Lung (tissue), 17 donors: ENCODE measurements at places on chromosomes 13 and 19.

DNA sequence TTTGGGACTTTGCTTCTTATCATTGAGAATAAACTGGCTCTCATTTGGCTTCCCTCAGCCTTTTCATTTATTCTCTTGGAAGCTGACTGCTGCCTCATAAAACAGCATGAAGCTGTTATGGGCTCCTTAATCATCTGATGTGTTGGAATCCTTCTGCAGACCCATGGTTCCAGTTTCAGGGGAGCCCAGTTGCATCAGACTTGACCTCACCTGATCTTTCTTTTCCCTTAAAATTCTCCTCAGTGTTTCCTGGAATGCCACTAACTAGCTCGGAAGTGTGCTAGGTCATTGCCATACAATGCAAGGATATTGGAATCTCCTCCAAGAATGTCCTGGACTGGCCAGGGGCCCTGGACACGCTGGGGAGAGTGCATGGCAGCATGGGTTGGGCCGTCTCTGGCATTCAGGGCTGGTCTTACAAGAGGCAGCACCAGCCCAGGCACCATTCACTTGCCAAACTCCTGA is 158.7 kb downstream of the FLT1 start:
- H3K27me3 ChIP-seq: no peaks in the 10 kb centered on the region
- H3K4me1 ChIP-seq: peaks cover 7% of the 10 kb centered on the region
- H3K27ac ChIP-seq: no peak overlapping the region
- H3K4me3 ChIP-seq: no peak overlapping the region

- H3K4me3 ChIP-seq: peak overlapping the region; percentile 99
- H3K27ac ChIP-seq: peak overlapping the region; percentile 99
- peak; percentile 69 for DNase-seq
- no peaks in the 10 kb centered on the region for H3K27me3 ChIP-seq
- peaks cover 2% of the 10 kb centered on the region for H3K36me3 ChIP-seq
- H3K4me1 ChIP-seq: no peaks in the 10 kb centered on the region
Observed at GRCh38 chr13:19782049-19782726, 557 bp downstream of the PSPC1 start.

- H3K27ac ChIP-seq: no peak overlapping the region
- H3K36me3 ChIP-seq: no peaks in the 10 kb centered on the region
- DNase-seq: no peak
Observed at GRCh38 chr13:108049211-108049610, 166.1 kb downstream of the LIG4 start.

DNA sequence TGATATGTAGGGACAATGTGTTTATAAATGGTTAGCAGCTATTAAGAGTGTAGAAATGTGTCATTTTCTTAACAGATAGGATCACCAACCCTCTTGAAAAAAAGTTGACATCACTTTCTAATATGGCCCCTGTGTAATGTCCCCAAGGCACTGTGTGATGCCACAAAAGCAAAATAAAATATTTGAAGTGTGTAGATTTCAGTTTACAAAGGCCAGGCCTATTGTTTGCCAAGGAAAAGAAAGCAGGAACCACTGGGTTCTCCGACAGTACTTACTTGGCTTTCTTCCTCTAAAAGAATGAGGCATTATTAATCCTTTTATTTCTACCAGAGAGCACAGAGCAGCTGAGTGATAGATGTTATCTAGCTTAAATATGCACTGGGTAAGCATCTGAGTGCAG is 10.5 kb upstream of the GJA3 start:
- H3K36me3 ChIP-seq: no peaks in the 10 kb centered on the region
- DNase-seq: no peak
- peaks cover 7% of the 10 kb centered on the region for H3K4me1 ChIP-seq
- no peak overlapping the region for H3K27ac ChIP-seq

DNA sequence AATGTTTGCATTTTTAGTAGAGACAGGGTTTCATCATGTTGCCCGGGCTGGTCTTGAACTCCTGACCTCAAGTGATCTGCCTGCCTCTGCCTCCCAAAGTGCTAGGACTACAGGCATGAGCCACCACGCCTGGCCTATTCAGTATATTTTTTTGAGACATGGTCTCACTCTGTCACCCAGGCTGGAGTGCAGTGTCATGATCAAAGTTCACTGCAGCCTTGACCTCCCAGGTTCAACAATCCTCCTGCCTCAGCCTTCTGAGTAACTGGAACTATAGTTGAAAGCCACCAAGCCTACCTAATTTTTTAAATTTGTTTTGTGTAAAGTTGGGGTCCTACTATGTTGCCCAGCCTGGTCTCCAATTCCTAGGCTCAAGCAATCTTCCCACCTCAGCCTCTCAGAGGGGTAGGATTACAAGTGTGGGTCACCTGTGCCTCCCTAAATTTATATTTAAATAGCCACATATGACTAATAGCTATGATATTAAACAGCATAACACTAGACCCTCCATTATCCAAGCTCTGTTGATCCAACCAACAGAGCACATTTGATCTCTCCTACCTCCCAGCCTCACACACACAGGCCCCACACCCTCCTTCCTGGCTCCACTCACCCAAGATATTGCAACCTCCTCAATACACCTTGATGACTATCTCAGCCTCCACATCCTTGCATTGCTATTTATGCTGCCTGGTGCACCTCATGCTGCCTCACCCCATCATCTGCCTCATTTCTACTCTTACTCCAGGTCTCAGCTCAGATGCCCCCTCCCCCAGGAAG is 2.1 kb upstream of the CEACAM19 start:
- H3K36me3 ChIP-seq: peaks cover 2% of the 10 kb centered on the region
- H3K27ac ChIP-seq: no peak overlapping the region
- no peak overlapping the region for H3K4me3 ChIP-seq
- DNase-seq: no peak
- no peaks in the 10 kb centered on the region for H3K27me3 ChIP-seq
- no peaks in the 10 kb centered on the region for H3K4me1 ChIP-seq

DNA sequence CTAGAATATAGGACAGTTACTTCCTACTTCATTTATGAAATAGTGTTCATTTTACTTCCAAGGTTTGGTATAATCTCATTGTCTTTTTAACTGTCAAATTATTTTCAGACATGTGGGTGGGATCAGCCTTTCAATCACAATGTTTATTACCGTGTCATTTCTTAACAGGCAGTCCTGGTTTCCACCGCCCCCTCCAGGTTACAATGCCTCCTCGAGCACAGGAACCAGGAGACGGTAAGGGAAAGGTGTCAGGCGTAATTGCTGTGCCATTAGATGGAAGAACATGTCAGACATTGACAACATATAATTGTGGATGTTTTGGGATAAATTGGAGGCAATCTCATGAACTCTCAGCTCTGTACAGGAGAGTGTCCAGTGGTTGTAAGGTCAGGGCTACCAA is 36.5 kb downstream of the SCEL start:
- H3K27ac ChIP-seq: no peak overlapping the region
- no peaks in the 10 kb centered on the region for H3K36me3 ChIP-seq
- no peak overlapping the region for H3K4me3 ChIP-seq

GRCh38 chr19:18290302-18291018 is 9.0 kb upstream of the JUND start:
- no peak overlapping the region for H3K27ac ChIP-seq
- no peak for DNase-seq
- no peaks in the 10 kb centered on the region for H3K36me3 ChIP-seq

DNA sequence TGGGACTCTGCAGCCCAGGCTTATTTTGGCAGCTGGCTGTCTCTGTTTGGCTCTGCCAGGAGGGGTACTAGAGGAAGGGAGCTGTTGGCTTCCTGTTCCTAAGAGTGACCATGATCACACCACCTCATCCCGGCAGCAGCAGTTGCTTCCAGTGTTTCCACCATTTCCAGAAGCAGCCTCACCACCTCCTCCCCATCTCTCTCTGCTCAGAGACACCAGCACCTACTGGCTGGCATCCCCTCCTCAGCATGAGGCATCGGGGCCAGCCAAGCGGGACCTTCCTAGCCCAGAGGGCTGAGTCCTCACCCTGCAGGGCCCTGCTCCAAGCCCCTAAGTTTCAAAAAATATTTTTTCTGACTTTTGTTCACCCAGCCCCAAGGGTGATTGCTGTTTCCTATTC is 59.0 kb downstream of the NUFIP1 start:
- no peak overlapping the region for H3K27ac ChIP-seq
- H3K27me3 ChIP-seq: no peaks in the 10 kb centered on the region
- no peaks in the 10 kb centered on the region for H3K36me3 ChIP-seq
- H3K4me1 ChIP-seq: no peaks in the 10 kb centered on the region

DNA sequence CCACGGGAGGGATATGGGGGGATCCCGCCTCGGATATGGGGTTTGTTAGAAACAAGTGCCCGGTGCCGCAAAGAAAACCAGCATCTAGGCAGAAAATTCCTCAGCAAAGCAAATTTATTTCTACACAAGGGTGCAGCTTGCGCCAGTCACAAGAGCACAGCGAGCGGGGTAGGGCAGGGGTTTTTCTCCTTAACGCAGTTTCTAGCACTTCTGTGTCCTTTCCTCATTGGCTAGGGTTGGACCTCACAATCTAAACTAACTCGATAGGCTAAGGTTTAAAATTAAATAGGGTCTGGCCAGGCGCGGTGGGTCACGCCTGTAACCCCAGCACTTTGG is 595 bp downstream of the ZNF440 start:
- H3K27me3 ChIP-seq: no peaks in the 10 kb centered on the region
- peak; percentile 41 for DNase-seq
- H3K4me3 ChIP-seq: peak overlapping the region; percentile 79
- peak overlapping the region; percentile 89 for H3K27ac ChIP-seq
- peaks cover 8% of the 10 kb centered on the region for H3K36me3 ChIP-seq

GRCh38 chr13:35549481-35549880 is 73.0 kb upstream of the MAB21L1 start:
- H3K4me3 ChIP-seq: no peak overlapping the region
- no peaks in the 10 kb centered on the region for H3K27me3 ChIP-seq
- no peaks in the 10 kb centered on the region for H3K4me1 ChIP-seq
- H3K27ac ChIP-seq: no peak overlapping the region
- H3K36me3 ChIP-seq: no peaks in the 10 kb centered on the region

DNA sequence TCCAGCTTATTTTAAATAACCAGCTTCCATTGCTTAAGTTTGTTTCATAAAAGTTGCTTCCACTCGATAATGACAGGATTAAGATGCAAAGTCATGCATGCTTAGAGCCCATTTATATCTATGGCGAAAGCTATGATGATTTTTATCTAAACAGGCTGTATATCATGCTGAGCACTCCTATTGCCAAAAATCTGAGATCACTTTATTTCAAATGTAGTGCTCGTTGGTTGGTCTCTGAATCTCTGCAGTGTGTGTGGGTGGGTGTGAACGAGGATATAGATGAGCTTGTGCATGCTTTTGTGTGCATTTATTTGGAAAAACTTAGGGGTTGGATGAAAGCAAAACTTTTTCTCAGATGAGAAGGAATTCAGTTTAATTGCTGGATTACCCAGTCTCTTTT is 27.0 kb upstream of the ARGLU1 start:
- no peak overlapping the region for H3K4me3 ChIP-seq
- H3K27me3 ChIP-seq: no peaks in the 10 kb centered on the region
- peak; percentile 87 for DNase-seq
- no peak overlapping the region for H3K27ac ChIP-seq
- peaks cover 28% of the 10 kb centered on the region for H3K4me1 ChIP-seq
- H3K36me3 ChIP-seq: no peaks in the 10 kb centered on the region

- no peaks in the 10 kb centered on the region for H3K36me3 ChIP-seq
- H3K27me3 ChIP-seq: no peaks in the 10 kb centered on the region
- no peak overlapping the region for H3K4me3 ChIP-seq
Observed at GRCh38 chr13:42361701-42362100, 89.7 kb downstream of the AKAP11 start.

GRCh38 chr19:33706631-33707030 is 84.9 kb downstream of the CHST8 start:
- no peak for DNase-seq
- no peaks in the 10 kb centered on the region for H3K27me3 ChIP-seq
- no peaks in the 10 kb centered on the region for H3K36me3 ChIP-seq
- no peaks in the 10 kb centered on the region for H3K4me1 ChIP-seq
- H3K27ac ChIP-seq: no peak overlapping the region

- H3K27me3 ChIP-seq: no peaks in the 10 kb centered on the region
- peaks cover 12% of the 10 kb centered on the region for H3K4me1 ChIP-seq
- H3K27ac ChIP-seq: no peak overlapping the region
- H3K4me3 ChIP-seq: no peak overlapping the region
- DNase-seq: no peak
Observed at GRCh38 chr13:50919277-50919676, 9.7 kb downstream of the RNASEH2B start.

GRCh38 chr19:12703046-12703445 is 6.6 kb upstream of the FBXW9 start:
- no peaks in the 10 kb centered on the region for H3K27me3 ChIP-seq
- no peak overlapping the region for H3K27ac ChIP-seq
- DNase-seq: no peak
- H3K4me3 ChIP-seq: no peak overlapping the region

GRCh38 chr13:110151462-110151861 is 155.5 kb downstream of the COL4A1 start:
- peaks cover 24% of the 10 kb centered on the region for H3K36me3 ChIP-seq
- no peak overlapping the region for H3K27ac ChIP-seq

DNA sequence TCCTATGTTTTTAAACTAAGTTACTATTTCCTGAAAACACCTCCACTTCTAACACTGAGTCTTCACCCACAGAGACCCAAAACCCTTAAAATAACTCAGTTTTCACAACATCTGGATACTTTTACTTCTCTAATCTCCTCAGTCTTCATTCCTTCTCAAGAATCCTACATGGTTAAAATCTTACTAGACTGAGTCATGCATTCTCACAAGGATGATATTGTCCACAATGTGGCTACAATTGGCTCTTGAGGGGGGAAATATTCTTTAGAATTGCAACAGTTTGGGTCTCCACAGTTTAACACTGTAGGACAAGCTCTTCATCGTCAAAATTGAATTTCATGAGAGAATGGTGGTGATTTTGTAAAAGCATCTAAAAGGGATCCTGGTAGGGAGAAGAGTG is 397.1 kb downstream of the SLITRK5 start:
- H3K27me3 ChIP-seq: no peaks in the 10 kb centered on the region
- no peak for DNase-seq
- H3K4me1 ChIP-seq: no peaks in the 10 kb centered on the region
- no peak overlapping the region for H3K4me3 ChIP-seq

DNA sequence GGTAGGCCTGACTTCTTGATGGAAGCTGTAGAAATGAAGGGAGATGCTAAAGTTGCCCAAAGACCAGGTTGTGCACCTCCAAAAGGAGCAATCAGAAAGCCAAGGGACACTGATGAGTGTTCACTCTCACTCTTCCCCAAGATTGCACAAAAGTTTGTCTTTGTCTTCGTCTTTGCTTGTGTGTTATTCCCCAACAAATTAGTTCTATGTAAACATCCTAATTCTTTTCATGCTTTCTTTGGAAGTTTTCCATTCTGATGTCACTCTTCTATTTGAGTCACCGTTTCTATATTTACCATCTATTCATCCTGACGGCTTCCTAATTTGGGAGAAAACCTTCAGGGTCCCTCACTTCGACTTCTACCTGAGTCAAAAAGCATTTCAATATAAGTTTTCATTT is 3.7 kb upstream of the TMEM272 start:
- DNase-seq: peak; percentile 17
- H3K27me3 ChIP-seq: no peaks in the 10 kb centered on the region
- H3K36me3 ChIP-seq: no peaks in the 10 kb centered on the region
- H3K4me3 ChIP-seq: no peak overlapping the region

DNA sequence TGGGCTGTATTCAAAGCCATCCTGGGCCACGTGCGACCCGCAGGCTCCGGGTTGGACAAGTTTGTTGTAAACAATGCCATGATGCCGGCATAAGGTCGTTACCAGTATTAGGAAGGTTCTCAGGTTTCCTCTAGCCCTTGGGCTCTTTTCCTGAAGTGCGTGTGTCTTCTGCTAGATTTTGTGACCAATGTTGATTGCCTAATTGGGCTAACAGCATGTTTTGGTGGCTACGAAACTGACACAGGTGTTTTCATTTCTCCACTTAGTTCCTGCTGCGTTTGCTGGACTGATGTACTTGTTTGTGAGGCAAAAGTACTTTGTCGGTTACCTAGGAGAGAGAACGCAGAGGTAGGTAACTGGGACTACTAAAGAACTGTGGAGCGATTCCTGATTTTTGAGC is 20.3 kb downstream of the ALOX5AP start:
- H3K36me3 ChIP-seq: no peaks in the 10 kb centered on the region
- H3K4me3 ChIP-seq: no peak overlapping the region
- H3K27ac ChIP-seq: no peak overlapping the region
- no peak for DNase-seq
- H3K27me3 ChIP-seq: no peaks in the 10 kb centered on the region
- H3K4me1 ChIP-seq: peaks cover 3% of the 10 kb centered on the region
